ENCODE measurements at places on chromosomes 5 and 9.

DNA sequence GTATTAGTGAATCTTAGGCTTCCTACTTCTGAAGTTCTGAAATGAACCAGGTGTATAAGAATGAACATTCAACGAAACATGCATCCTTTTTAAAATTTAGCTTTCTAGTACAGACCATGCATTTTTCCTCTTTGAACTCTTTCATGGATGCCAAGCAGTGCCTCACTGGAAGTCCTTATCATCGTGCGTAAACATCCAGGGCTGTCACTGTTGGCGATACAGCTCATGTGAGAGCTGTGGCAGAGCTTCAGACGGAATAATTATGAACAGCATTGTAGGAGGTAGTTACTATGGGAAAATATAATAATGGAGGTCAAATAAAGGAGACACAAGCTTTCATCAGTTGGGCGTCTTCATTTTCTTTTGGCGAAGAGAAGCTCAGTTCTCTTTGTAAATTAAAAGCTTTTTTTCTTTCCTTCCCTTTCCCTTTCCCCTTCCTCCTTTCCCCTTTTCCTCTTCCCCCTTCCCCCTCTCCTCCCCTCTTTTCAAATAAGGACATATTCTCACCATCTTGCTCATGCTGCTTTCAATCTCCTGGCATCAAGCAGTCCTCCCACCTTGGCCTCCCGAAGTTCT is 167.3 kb downstream of the KDM4C start:
- DNase-seq: no peak

DNA sequence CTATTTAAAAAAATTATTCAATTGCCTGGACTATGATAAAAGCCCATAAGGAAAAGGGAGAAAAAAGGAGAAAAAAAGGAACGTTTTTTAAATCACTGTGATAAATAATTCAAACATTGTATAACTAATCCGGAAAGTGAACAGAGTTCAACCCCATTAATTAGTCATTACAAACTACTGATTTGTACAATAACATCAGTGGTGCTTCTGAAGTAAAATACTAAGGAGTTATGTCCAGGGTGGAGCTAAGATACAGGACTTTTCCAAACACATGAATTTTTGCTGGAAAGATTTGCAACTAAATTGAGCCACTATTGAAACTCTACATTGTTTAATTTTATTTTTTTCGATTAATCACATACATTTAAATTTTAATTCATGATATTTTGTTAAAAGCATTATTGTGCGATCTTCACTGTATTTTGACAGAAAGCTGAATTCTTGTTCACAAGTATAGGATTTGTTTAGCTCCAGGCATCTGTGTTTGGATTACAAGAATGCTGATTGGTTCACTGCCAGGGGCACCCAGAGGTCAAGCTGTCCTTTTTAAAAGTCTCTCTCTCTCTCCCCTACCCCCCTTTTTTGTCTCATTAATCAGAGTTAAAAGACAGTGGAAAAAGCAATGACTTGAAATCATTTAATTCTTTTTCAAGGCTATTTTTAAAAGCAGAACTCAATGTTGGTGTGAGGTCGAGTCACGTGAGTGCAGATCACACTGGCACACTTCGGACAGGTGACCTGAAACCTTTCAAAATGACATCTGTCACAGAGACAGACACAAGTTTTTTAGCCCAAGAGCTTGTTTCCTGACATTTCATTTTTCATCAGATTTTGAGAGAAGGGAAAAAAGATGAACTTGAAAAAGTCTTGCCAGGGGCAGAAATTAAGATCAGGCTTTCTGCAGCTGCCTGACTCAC is 387.3 kb downstream of the NR2F1-AS1 start:
- DNase-seq: no peak

GRCh38 chr9:36306471-36307306 is 48.4 kb upstream of the GNE start:
- DNase-seq: no peak

GRCh38 chr5:82396871-82397514 is 118.8 kb upstream of the RPS23 start:
- no peak for DNase-seq

GRCh38 chr5:35136386-35136785 is 88.6 kb upstream of the AGXT2 start:
- DNase-seq: no peak

DNA sequence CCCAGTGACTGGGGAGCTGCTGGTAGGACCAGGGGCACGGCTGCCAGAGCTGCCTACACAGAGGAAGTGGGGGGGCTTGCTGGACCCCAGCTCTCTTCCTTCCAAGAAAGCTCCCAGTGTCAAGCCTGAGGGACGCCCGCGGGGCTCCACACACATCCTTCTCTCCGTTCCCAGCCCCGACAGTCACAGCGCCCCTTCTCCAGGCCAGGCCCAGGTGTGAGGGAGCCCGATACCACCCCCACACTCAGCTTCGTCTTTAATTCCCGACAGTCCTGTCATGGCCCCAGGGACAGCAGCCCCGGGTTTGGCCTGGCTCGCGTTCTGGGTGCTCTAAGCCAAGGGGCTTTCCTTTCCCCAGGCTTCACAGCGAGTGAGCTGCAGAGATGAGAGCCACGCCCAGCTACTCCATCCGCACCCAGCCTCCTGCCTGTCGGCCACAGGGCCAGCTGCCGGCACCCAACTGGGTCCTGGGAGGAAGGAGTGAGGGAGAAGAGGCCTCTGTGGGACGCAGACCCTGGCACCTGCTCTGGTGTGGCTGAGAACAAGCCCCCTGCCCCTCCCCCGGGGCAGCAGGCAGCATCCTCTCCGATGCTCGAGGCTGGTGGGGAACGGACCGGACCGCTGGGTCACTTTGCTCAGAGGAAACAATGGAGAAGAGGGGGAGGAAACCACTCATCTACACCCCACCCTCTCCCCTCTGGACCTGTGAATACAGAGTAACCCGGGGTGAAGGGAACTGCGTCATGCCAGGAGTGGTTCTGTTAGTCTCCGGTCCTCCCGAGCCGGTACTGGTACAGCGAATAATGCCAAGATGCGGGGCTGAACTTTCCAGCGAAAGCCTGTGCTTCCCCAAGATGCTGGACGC is 53.9 kb upstream of the PHYKPL start:
- no peak for DNase-seq

DNA sequence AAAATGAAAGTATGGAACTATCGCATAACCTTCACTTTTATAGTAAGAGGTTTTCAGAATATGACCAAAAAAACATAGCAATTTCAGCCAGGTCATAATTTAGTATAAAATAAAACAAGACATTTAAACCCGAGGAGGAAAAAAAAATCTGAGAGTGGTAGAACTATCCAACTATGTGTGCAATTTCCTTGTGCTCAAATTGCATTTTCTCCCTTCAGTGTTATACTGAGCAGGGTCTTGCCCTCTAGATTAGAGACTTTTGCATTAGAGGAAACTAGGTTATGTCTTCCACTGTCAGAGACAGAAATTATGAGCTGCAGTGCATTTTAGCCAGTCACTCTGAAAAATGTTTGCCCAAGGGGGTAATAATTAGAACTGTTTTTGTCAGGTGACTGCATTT is 330.6 kb downstream of the NR2F1-AS1 start:
- DNase-seq: no peak

DNA sequence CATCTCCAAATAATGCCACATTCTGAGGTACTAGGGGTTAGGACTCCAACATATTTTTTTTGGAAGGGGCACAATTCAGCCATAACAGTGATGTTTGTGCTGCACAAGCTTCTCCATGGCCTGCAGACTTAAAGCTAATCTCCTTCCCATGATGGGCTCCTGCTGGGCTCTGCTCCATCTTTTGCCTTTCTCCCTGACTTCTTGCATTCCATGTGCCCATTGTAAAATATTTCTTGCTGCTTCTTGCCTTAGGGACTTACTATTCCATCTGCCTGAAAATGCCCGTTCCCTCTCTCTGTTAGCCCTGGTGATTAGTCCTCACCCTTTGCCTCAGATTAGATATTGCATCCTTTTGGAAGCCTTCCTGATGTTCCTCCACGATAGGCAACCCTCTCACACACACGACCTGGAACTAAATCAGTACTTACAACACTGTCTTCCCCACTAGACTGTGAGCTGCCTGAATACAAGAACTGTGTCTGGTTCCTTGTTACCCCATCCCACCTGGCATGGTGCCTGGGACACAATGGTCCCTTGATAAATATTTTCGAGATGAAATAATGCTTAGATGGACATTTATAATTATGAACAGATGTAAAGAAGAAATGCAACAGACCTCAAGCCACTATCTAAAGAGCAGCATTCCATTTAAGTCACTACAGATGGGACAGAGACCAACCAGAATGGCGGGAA is 33.5 kb downstream of the OR1J1 start:
- no peak for DNase-seq

GRCh38 chr5:73120222-73121118 is at the start of gene TMEM171:
TSS of gene TMEM171 (plus strand) at chr5:73120575. CDS start at chr5:73123374, 2,799 bp downstream.
- no peak for DNase-seq

DNA sequence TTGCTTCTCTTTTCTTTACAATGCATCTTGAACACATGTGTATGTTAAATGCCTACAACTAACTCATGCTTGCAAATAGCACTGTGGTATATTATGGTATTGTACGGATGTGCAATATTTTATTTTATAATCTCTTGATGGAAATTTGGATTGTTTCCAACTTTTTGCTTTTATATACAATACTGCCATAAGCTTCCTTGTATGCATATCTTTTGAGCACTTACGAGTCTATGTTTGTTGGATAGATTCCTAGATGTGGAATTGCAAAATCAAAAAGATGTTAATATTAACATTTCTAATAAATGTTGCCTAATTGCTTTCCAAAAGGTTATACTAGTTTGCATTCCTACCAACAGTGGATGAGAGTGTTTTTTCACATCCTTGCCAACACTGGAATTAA is 3.4 kb upstream of the GALNT12 start:
- no peak for DNase-seq

DNA sequence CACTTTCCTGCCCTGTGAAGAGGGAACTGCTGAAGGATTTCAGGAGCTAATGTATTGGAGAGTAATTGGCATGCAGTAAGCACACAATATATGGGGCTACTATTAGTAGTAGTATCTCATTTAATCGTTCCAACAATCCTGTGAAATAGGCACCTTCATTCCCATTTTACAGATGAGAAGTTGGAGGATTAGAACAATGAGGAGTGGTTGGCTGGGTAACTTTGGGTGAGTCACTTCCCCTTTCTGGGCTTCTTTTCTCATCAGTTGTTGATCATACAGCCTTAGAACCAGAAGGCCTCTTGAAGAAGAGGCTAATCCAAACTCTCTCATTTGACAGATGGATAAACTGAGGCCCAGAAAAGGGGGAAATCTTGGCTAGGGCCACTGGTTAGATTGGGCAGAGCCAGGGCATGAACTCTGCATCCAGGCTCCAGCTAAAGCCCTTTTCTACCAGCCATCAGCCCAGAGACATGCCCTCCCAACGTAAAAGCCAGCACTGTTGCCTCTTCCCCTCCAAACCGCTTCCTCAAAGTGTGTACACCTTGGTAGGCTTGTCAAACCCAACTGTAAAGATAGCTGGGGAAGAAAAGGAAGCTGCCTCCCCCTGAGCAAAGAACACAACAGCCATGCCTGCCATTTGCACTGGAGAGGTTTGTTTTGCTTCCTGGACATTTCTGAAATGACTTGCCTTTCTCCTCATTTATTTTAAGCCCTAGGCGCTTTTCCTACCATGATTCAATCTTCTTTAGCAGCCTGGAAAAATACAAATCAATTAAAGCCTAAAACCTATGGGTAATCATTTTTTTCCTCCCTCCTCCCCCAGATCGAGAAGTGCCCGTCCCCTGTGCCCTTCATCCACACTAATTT is 992 bp downstream of the SPACA9 start:
- no peak for DNase-seq

DNA sequence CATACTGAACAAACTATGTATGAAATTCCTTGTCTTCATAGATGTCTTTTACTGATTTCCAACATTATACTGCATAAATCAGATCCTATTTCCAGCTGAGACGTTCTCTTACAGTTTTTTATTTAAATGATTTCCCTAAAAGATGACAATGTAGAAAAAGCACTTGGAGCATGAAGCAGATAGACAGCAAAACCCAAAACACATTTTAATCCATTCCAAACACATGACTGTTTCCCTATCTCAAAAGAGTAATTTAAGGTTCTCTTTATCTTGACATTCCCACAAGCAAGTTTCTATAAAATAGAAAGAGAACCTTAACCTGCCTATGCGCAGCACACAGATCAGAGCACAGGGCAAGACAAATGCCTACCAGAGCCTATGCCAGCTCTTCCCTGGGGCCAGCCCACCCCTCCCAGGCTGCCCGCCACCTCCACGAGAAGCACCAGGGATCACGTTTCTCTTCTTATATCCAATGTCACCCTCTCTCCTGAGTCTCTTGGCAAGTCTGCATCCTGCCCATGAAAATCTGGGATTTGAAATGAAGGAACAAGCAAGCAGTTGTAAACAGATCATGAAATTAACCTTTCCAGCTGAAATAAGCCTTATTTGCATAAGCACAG is 52.4 kb downstream of the RETREG1 start:
- no peak for DNase-seq
